ENCODE measurements at places on chromosomes 7 and 10.

DNA sequence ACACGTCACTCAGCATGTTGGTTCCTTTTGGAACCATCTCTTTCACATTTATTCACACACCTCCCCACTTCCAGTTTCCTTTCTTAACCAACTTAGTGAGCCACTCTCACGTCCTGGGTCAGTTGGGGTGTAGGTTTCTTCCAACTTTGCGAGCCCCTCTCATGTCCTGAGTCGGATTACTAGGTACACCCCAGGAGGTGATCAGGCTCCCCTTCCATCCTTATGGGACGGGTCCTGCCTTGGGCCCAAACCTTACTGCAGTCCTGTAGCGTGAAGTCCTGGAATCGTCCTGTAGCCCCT is 7.7 kb downstream of the ERV3-1 start:
- DNase-seq, result no peak

- DNase-seq, result no peak
Measured at GRCh38 chr10:30098629-30099028, 39.2 kb upstream of the JCAD start.

- no peak for DNase-seq
Measured at GRCh38 chr7:101108330-101108857, 18.5 kb upstream of the SERPINE1 start.

- peak; percentile 21 for DNase-seq
Measured at GRCh38 chr7:155457544-155458110, 302 bp upstream of the EN2 start.

- DNase-seq, result no peak
Measured at GRCh38 chr7:23654508-23654907, 25.5 kb upstream of the FAM221A start.

GRCh38 chr10:297567-297966 is 162.3 kb downstream of the ZMYND11 start:
- DNase-seq, result no peak

DNA sequence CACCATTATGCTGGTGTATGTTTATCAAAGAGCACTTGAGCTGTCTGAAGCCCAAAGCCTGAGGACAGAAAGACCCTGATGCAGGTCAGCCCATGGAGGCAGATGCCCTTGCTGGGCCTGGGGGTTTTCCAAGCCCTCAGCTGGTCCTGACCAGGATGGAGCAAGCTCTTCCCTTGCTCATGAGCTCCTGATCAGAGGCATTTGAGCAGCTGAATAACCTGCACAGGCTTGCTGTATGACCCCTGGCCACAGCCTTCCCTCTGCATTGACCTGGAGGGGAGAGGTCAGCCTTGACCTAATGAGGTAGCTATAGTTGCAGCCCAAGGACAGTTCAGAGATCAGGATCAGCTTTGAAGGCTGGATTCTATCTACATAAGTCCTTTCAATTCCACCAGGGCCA is 13.0 kb downstream of the AQP1 start:
- DNase-seq, result no peak

DNA sequence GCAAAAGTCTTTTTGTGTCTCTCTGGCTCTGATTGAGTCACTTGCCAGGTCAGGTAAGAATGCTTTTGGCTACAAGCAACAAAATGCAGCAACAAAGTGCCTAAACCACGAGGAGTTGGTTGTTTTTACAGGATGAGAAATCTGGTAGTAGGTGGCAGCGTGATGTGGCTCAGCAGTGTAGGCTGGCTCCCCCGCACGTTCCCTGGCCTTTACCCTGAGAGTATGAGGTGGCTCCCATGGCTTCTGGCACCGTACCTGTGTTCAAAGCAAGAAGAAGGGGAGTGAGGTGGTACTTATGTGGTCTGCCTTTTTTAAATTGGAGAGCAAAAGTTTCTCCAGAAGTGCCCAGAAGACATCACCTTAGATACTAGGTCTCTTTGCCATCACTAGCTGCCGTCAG is 11.7 kb downstream of the PRKRIP1 start:
- DNase-seq, result no peak

GRCh38 chr10:122140461-122140902 is 130.6 kb upstream of the BTBD16 start:
- DNase-seq, result no peak

DNA sequence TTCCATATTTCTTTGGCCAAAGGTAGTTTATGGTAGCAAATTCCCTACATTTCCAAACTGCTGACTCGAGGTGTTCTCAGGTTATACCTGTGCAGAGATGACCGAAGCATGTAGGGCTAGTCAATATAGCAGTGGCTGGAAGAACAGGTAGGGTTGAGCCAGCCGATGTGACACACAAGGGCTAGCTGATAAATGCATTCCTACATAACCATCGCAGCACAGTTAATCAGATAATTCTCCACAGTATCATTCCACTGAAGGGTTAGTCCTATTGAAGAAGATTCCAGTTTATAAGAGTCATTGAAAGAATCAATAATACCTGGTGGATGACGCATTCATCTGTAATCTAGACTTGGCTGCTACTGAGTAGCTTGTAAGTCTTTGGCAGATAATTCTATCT is 220.0 kb downstream of the KIF20B start:
- DNase-seq, result no peak

- DNase-seq, result no peak
Measured at GRCh38 chr10:100167553-100168312, 18.1 kb downstream of the ERLIN1 start.

GRCh38 chr10:13730956-13731355 is 144.2 kb downstream of the PRPF18 start:
- no peak for DNase-seq
